ENCODE measurements at places on chromosomes 13 and 19.

- no peak for DNase-seq
These were observed 182.3 kb upstream of the KLF12 start for GRCh38 chr13:74316547-74316946.

DNA sequence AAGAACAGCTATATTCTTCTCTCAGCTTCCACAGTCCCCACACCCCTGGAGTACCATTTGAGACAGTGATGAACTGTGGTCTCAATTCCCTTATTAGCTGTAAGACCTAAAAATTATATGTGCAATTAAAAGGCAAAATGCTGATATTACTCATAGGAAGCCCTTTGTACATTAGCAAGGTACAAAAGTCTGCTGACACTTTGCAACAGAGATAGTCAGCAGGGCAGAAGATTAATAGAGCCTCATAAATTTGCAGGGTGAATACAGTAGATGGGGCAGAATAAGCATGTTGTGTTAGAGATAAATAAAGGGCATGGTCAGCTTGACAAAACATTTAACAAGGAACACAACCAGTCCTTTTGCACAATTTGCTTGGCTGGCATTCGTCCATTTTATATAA is 210.0 kb upstream of the OBI1 start:
- DNase-seq, result no peak

GRCh38 chr19:16608290-16608739 is 19.7 kb downstream of the MED26 start:
- DNase-seq, result no peak

DNA sequence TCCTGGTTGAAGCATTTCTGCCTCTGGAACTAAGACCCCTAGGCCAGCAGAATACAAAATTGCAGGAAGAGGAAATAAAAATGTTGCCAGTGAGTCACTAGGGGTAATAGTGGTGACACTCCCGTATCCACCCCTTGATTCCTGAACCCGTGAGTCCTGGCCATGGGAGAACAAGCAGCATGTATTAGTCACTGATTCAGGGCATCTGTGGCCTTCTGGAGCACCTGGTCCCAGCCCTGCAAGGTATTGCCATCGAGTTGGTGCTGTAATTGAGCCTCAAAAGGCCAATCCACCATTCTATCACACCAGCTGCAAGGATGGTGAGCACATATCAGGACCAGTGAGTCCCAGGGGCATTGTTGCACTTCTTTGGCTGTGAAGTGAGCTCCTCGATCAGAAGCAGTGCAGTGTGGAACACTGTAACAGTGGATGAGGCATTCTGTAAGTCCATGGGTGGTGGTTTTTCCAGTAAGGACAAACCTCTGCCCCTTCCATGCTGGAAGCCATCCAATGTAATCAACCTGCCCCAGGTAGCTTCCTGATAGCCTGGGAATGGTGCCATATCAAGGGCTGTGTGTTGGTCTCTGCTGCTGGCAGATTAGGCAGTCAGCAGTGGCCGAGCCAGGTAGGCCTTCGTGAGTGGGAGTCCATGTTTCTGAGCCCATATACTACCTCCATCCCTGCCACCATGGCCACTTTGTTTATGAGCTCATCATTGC is 39.6 kb downstream of the C1QTNF9 start:
- no peak for DNase-seq

- no peak for DNase-seq
These were observed 14.2 kb downstream of the HPN start for GRCh38 chr19:35055715-35056179.

- DNase-seq, result peak; percentile 97
These were observed at the start of gene ALKBH6 for GRCh38 chr19:36014012-36014924. ALKBH6 (minus strand) TSS chr19:36014213; CDS start chr19:36013397, 816 bp downstream.

All from HepG2 (cell line).